Spinal cord (tissue), 10 donors: ENCODE measurements at places on chromosomes 16 and 17. TPM values are rescaled to one million over a fixed set of nuclear protein-coding genes. Genes with fewer than 3 reads are reported as not detected.

The MAF gene
- total RNA-seq, result 32.3 TPM

The ABCA5 gene
- total RNA-seq, result 38.2 TPM

The ATP1B2 gene
- 29.1 TPM for total RNA-seq

The MEOX1 gene
- 2.3 TPM for total RNA-seq

The HEATR9 gene
- not detected for total RNA-seq

The KRT31 gene
- total RNA-seq, result not detected

The UTS2R gene
- total RNA-seq, result not detected

The CSF3 gene
- not detected for total RNA-seq

The CCL5 gene
- 0.83 TPM for total RNA-seq

The SOST gene
- total RNA-seq, result 0.17 TPM

The CDRT15L2 gene
- total RNA-seq, result not detected

The RPL19 gene
- 2,773 TPM for total RNA-seq

The FLCN gene
- total RNA-seq, result 55.8 TPM

The ZNF48 gene
- 12.1 TPM for total RNA-seq

The SEPTIN12 gene
- not detected for total RNA-seq

The ATP2C2 gene
- 1.4 TPM for total RNA-seq

The LDHD gene
- 5.7 TPM for total RNA-seq

The ODAD4 gene
- total RNA-seq, result 7.0 TPM

DNA sequence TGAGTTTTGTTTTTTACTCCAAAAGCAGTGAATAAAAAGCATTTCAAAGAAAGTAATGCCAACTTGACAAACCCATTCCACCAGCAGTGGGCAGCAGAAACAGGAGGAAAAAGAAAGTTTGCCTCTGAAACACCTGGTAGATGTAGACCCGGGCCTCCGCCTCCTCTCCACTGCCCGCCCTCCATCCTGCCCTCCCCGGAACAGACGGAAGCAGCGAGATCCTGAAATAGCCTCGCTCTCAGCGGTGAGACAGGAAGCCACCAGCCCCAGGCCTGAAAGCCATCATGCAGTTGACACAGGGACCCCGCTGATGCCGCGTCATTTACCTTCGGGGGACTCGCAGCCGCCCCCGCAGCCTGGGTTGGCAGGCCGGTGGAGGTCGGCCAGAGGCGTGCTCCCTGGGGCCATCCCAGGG, 67.8 kb downstream of the C16orf78 start:
- DNase-seq, result no peak

DNA sequence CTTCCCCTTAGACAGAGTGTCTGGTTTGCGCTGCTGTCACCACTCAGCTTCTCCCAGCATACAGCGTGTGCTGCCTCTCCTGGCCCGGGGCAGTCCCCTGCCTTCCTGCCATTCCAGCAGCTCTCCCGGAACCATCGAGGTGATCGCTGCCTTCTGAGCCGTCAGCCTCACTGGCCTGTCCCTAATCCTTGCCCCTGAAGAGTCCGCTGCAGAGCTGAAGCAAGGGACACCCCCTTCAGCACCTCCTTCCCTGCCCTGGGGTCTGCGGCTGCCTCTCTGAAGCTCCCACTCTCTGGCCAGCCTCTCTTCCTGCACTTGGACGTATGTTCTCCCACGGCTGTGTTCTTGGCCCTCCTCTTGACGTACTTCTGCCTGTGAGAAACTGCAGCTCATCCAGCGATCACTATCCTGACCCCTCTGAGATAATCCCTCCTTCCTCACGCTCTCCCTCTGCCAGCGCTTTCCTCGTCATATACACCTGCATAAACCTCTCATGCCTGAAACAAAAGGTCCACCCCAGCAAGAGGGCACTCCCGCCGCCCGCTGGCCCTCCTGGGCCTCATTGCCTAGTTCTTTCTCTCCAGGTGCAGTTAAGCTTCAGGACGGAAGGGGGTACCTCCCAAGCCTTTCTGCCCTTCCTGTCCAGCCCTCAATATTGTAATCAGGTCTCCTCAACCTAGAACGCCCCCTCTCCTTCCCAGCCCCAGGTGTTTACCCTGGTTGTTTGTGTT, 220.6 kb upstream of the CHMP6 start:
- no peak for DNase-seq

DNA sequence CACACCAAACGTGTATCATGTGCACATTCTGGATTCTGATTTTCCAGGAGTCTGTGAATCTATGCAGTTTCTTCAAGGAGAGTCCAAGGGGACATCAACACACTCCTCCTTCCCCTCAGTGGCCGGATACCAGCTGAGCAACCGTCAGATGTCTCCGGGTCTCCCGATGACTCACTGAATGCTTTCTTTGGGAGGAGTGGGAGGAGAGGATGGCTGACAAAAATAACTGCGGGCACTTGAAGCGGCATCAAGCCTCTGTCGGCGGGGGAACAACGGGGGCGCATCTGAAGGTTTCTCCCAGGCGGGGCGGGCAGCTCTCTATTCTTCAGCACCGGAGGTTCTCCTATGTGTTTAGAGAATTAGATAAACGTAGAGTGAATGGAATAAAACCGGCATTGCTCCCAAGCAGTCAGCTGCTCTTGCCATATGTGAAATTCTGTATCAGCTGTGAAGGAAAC, 24.6 kb upstream of the LRRC75A start:
- peak; percentile 68 for DNase-seq

GRCh38 chr17:32870969-32871368, 6.0 kb downstream of the MYO1D start:
- no peak for DNase-seq

DNA sequence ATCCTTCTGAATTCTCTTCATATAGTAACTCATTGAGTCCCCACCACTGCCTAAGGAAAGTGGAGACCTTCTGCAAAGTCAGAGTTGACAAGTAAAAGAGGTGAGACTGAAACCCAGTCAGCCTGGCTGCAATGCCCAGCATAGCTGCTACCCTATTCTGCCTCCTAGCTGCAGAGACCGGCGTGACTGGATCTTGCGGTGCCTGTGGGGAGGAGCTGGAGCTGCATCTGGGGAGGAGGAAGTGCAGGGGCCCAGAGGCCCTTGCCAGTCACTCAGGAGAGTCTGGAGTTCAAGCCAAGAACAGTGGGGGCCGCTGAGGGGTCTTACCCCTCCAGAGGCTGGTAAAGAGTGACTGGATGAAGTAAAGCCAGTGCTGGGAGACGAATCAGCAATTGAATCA, 35.0 kb upstream of the ZNF423 start:
- DNase-seq, result no peak

DNA sequence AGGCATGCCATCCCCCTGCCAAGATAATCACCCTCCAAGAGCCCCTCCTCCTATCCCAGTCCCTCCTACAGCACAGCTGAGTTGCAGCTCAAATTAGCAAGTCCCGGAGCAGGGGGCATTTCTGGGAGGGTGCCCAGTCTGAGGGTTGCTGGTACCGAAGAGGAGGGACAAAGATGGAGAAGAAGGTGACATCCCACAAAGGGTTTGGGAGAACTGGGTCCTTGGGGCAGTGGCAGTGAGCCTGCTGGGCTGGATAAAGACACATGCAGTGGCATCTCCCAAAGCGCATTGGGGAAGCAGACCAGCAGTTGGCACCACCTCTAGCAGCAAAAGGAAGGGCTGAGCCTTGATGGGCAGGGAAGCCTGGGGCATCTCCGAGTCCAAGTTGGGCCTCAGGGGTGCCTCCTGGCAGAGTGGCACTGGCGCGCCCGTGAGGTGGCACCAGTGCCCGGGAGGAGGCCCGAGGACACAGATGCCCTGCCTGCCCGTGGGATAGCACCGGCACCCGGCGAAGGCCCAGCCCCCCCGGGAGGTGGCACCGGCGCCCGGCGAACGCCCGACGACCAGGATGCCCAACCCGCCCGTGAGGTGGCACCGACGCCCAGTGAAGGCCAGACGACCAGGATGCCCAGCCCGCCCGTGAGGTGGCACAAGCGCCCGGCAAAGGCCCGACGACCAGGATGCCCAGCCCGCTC, 622 bp downstream of the TOM1L2 start:
- no peak for DNase-seq

- DNase-seq, result no peak
Measured at GRCh38 chr16:23941025-23941424, 105.2 kb downstream of the PRKCB start.

DNA sequence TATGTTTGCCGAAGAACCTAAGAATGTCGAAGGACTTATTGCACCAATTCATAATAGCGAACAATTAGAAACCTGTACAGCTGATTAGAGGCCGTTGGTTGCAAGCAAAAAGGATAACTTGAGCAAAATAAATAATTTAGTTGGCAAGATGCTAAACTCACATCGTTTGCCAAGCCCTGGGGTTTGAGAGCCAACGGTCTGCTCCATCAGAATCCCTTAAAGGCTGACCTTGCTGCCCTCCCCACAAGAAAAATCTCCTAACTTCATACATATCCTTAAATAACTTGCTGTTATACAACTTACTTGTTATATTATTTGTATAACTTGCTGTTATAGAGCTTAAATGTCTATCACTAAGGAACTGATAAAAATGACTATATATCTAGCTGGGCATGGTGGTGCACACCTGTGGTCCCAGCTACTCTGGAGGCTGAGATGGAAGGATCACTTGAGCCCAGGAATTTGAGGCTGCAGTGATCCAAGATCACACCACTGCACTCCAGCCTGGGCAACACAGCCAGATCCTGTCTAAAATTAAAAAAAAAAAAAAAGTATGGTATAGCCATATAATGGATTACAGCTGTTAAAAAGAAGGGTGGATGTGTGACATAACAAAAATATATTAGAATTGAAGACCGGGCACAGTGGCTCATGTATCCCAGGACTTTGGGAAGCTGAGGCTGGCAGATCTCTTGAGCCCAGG, 1.9 kb upstream of the TRIM37 start:
- no peak for DNase-seq

- DNase-seq, result no peak
Measured at GRCh38 chr17:9057310-9057709, 36.0 kb downstream of the NTN1 start.

GRCh38 chr17:78108726-78109488, 19.6 kb downstream of the TMC6 start:
- DNase-seq, result no peak

- DNase-seq, result no peak
Measured at GRCh38 chr17:55421179-55421934, at the start of gene MMD. Gene MMD, minus strand, starts transcription at chr17:55421835. Its CDS starts 140 bp downstream, at chr17:55421695.

GRCh38 chr17:16917671-16918394, 54.1 kb downstream of the TNFRSF13B start:
- no peak for DNase-seq

- peak; percentile 66 for DNase-seq
Measured at GRCh38 chr16:10737068-10737625, 6.5 kb upstream of the NUBP1 start.

GRCh38 chr17:20954794-20955193, 88.0 kb downstream of the USP22 start:
- DNase-seq, result no peak

DNA sequence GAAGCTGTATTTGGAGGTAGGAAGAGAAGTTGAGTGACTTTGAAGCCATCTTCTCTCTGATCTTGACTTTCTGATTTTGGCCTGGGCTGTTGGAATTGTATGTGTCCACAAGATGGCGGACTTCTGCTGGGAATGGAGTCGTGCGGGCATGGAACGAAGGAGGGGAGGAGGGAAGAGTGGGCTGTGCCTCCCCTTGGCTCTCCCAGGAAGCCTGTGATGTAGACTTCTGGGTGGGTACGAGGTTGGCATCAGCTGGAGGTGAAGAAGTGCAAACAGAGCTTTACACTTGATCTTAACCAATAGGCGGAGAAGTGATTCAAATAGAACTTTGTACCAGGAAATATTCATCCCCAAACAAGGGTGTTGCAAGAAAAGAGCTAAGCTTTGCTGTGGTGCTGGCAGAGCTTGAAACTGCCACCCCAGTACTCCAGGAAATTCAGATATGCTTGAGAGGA, 7.4 kb upstream of the TMEM220 start:
- DNase-seq, result peak; percentile 60

GRCh38 chr17:73974536-73974935, 228.9 kb upstream of the RPL38 start:
- DNase-seq, result no peak

DNA sequence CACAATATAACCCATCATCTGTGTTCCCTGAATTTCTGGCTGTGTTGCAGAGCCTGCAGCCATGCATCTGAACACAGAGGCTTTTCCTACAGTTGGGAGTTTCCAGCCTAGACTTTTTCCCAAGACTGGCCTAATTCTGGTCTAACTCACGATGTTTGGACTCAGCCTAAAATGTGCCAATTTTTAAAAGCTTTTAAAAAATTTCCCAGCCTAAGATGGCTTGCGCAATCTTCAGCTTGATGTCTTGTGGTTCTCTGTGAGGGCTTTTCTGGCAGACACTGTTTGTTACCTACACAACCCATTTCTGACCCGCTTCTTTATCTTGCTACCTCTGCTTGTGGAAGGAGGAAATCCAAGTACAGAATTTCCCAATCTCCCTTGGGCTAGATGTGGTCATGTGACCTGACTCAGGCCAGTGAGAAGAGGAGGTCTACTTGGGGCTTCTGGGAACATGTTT, 72.7 kb upstream of the GAS7 start:
- DNase-seq, result no peak

- no peak for DNase-seq
Measured at GRCh38 chr16:84537491-84538151, 33.2 kb upstream of the MEAK7 start.

DNA sequence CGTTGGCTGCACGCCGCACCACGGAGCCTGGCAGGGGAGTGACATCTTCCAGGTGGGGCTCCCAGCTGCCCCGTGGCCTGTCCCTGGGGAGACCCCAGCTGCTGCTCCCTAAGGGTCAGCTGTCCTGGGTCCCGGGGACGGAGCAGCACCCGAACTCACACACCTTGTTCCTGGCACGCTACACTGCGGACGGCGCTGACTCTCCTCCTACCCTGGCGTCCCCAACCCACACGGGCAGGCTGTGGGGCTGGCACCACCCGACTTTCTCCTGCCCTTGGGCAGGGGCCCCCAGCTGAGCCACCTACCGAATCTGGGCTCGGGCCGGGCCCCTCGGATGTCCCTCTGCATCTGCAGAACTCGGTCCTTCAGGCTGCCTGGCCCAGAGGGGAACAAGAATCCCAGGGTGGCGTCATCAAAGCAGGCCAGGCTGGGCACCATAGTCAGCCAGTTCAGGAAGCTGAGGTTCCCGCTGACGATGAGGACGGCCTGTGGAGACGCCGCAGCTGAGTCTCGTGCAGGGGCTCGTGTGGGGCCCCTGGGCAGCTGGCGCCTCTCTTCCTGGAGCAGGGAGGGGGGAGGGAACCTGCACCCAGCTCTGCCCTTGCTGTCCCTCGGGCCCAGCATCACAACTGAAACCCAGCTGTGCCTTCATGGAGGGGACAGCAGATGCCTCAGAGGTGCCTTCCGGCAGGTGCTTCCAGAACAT, 70.5 kb upstream of the GNG13 start:
- DNase-seq, result no peak

- DNase-seq, result no peak
Measured at GRCh38 chr17:62092784-62093183, 27.7 kb upstream of the MED13 start.

DNA sequence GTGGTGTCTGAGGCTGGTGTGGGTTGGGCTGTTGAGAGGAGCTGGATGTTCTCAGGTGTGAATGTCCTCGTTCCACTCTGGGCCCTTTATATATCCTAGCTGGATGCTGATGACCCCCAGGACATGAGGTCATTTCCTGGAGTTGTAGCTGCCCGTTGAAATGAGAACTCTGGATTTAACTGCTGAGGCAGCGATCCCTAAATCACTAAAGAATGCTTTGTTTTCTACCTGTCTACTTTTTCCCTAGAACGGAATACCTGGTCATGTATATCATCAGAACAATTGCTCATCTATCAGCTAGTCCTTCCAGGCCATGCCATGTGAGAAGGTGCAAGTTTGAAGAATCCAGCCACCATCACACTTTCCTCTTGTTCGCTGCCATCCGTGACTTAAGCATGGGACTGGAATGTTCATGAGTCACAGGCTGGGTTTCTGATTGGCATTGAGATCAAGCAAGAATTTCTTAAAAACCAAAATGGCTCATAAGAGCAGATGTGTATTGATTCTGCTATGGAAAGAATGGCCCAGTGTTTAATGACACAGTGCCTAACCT, at the start of gene KRTAP2-3:
TSS of gene KRTAP2-3 (minus strand) at position 63 of the 553 bp plus-strand sequence. CDS start 64 bp downstream, outside the sequence.
- no peak for DNase-seq

- DNase-seq, result no peak
Measured at GRCh38 chr16:70740914-70741782, 55.3 kb upstream of the MTSS2 start.
